Right kidney (tissue), 9 donors: ENCODE measurements at places on chromosomes 11 and 22.

DNA sequence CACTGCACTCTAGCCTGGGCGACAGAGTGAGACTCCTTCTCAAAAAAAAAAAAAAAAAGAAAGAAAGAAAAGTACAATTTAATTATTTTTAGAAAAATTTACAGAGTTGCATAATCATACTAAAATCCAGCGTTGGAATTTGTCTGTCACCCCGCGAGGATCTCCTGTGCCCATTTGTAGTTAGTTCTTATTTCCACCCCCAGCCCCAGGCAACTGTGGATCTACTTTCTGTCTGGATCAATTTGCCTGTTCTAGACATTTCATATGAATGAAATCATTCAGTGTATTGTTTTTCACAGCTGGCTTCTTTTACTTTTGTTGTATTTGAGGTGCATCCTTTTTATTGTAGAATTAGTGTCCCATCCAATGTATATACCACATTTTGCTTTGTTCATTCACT, 102.6 kb upstream of the RASSF10 start:
- no peak for DNase-seq

DNA sequence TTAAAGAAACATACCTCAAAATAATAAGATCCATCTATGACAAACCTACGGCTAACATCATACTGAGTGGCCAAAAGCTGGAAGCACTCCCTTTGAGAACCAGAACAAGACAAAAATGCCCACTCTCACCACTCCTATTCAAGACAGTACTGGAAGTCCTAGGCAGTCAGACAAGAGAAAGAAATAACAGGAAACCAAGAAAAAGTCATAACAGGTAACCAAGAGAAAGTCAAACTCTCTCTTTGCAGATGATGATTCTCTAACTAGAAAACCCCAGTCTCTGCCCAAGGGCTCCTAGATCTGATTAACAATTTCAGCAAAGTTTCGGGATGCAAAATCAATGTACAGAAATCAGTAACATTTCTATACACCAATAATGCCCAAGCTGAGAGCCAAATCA, 35.6 kb downstream of the TMEM123 start:
- DNase-seq: no peak

DNA sequence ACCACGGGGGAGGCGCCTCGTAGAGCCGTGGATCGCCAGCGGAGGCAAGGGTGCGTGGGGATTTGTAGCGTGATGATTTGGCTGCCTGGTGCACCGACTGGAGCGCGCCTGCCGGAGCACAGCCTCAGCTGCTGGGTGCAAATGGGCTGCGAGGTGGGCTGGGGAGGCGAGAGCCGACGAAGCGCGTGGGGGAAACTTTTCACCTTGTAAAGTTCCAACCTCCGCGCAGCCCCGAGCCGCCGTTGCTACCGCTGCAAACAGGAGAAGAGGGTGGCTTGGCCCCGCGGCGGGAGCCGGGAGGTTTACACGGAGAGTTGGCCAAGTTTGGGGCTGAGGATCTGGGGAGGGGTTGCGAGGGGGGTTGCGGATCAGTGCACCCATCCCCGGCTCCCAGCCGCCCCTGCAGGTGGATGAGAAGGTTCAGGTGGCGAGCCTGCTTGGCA, 528 bp downstream of the FAT3 start:
- no peak for DNase-seq

GRCh38 chr11:94668212-94668793, 99.9 kb upstream of the AMOTL1 start:
- DNase-seq: no peak

DNA sequence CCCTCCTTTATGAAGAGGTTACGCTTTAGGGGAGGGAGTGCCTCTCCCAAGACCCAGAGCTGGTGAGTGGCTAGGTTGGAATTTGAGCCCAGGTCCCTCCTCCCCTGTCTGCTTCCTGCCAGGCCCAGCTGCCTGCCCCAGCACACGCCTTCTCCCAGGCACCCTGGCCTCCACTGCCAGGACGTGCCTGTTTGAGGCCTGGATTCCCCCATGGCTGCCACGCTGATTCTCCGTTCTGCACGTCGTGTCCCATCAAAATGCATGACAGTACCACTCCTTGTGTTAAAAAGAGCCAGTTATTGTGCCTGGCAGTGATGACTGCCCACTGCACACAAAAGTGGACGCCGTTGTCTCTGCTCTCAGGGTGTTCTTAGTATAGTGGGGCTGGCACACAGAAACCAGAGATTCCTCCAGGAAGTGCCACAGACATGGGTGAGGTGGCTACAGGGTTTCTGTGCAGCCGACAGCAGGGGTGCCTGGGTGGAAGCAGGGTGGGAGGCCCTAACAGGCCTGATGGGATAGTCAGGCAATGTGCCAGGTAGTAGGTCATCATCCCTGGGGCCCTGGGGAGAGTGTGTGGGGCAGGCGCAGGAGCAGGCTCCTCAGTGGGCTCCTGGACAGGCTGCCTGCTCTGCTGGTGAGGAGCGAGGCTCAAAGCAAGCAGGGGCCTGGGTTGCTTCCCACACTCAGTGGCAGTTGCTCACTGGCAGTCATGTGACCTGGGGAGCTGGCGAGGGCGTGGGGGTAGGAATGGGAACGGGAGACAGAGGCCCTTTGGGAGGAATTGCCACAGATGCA, 24.2 kb downstream of the MED15 start:
- no peak for DNase-seq

GRCh38 chr11:104926771-104927611, 28.7 kb upstream of the CASP12 start:
- DNase-seq: no peak

DNA sequence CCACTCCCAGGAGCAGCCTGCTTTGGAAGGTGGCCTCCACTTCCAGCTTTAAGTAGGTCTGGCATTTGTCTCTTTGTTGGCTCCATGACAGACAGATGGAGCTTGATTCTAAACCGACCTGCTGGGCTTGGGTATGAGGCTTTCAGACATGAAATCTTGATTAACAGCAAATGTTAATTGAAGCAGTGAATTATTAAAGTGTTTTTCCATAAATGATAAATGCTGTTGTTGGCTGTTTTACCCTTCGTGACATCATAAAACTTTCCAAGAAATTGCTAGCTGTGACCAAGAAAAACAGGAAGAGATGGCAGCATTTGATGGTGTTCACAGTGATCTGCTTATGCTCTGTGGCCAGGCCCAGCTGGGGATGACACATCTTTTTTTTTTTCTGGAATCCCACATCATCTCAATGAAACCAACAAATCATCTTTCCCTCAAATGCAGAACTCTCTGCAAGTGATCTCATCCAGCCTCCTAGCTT, 66.1 kb downstream of the RBMXL2 start:
- DNase-seq: no peak

GRCh38 chr11:130650456-130651030, 202.1 kb downstream of the ADAMTS15 start:
- no peak for DNase-seq

DNA sequence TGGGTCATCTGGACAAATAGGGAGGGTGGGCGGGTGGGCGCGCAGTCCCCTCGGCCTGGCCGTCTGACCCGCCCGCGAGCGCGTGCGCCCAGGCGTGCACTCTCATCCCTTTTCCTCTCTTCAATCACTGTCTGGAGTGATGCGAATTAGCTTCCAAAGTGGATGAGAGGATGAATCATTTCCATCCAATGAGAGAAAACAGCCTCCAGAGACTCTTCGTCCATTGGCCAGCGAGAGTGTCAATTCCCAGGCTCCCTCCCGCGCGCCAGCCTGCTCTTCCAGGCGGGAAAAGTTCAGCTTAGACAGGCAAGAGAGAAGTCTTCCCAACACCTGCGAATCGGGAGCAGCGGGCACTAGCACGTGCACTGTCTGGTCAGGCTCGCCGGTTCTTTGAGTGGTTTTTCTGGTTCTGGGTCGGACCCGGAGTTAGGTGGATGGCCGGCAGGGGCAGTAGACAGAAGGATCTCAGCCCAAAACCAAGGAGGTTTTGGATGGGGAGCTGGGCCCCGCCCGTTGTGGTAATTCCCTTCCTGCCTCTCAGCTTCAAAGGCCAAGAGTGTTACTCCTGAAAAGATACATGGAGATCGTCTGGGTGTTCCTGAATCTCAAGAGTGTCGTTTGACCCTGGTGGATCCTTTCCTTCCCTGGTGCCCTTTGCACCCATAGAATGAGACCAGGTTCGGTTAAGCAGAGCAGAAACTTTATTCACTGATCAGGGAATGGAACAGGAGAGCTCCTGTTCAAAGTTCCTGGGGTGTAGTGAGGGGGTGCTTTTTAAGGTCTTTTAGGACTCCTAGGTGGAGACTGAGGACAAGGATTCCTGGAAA, 33.4 kb upstream of the GLYATL1 start:
- DNase-seq: peak; percentile 73

GRCh38 chr11:29224739-29225384, 792.0 kb downstream of the KCNA4 start:
- no peak for DNase-seq

DNA sequence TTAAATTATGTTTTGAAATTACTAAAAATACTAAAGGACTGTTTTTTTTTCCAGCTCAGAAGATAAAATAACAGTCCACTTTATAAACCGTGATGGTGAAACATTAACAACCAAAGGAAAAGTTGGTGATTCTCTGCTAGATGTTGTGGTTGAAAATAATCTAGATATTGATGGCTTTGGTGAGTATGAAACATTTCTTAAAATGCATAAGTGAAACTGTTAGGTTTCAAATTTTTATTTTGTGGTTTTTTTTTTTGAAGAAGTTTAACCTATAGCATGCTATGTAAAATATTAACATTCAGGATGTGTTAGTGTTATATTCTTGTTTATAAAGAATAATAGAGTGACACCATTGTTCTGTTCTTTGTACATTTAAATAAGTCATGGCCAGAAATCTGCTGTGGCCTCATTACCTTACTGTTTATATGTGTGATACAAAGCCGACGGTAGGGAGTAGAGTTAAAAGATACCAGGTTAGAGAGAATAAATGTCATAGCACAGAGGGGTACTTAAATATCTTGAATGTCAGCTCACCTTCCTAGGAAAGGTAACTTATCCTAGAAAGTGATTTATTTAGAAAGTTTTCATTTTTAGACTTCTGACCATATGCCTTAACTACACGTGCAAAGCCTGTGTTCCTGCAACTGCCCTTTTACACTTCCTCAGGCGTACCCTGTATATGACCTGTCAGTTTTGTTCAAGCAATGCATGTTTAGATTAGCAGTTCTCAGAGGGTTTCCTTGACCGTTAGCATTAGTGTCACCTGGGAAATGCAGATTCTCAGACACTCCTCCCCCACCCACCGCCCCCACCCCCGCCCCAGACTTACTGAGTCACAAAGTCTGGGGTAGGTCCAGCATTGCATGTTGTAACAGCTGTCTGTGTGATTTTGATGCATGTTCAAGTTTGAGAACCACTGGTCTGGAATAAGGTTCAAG, 6.3 kb downstream of the FDX1 start:
- DNase-seq: no peak

GRCh38 chr22:29251981-29252911, 15.5 kb downstream of the RHBDD3 start:
- no peak for DNase-seq

- peak; percentile 92 for DNase-seq
Observed at GRCh38 chr11:46238967-46239800, 38.3 kb upstream of the CREB3L1 start.

- DNase-seq: no peak
Observed at GRCh38 chr22:22939588-22940368, 52.2 kb downstream of the IGLL5 start.

DNA sequence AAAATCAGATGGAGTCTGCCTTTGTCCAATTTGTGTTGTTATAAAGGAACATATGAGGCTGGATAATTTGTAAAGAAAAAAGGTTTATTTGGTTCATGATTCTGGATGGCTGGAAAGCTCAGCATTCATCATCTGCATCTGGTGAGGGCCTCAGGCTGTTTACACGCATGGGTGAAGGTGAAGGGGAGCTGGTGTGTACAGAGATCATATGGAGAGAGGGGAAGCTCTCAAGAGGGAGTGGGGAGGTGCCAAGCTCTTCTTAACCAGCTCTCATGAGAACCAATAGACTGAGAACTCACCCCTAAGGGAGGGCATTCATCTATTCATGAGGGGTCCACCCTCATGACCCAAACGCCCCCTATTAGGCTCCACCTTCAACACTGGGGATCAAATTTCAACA, 40.0 kb downstream of the NEU3 start:
- DNase-seq: no peak

DNA sequence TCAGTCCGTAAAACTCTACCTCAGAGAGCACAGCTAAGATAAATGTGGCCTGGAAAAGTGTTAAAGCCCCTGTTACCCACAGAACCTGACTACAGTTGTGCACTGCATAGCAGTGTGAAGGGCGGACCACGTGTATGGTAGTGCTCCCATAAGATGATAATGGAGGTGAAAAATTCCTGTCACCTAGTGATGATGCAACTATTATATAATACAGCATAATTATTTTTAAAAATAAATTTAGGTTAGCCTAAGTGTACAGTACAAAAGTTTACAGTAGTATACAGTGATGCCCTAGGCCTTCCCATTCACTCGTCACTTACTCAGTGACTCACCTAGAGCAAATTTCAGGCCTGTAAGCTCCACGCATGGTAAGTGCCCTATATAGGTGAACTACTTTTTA, 76.6 kb upstream of the RASSF10 start:
- no peak for DNase-seq

- DNase-seq: no peak
Observed at GRCh38 chr22:49995361-49996118, 17.0 kb downstream of the IL17REL start.

- DNase-seq: no peak
Observed at GRCh38 chr11:113655771-113656170, 50.3 kb downstream of the TMPRSS5 start.

DNA sequence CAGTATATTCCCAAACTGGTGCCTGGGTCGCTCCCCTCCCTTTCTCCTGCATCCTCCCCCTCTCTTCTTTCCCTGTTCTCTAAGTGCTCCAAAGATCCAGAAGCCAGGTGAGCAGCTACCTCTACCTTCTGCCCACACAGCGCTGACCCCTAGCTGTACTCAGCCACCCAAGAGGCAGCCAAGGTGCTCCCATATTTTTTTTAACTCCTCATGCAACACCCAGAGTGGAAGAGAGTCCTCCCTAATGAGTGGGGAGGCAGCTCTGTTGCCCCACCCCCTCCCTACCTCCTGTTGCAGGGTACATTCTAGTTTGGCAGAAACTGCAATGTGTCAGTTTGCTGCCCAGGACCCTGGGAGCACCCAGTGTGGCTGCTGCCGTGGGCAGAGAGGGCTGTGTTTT, 40.2 kb downstream of the RPL27A start:
- DNase-seq: no peak

DNA sequence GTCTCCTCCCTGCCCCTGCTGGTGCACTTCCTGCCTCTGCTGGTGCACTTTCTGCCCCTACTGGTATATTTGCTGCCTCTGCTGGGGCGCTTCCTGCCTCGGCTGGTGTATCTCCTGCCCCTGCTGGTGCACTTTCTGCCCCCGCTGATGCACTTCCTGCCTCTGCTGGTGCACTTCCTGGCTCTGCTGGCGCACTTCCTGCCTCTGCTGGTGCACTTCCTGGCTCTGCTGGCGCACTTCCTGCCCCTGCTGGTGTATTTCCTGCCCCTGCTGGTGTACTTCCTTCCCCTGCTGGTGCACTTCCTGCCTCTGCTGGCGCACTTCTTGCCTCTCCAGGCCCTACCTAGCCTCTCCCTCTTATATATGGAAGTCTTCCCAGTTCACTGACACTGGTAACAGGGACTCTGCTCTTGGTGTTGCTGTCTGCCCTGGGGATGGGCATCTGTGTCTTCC, 10.1 kb downstream of the MTFP1 start:
- no peak for DNase-seq
